T-helper 17 cell (primary cell): ENCODE measurements at places on chromosomes 16 and 17. TPM values are rescaled to one million over a fixed set of nuclear protein-coding genes. Genes with fewer than 3 reads are reported as not detected.

- no peak for DNase-seq
Observed at GRCh38 chr16:1182950-1183907, 30.3 kb downstream of the CACNA1H start.

DNA sequence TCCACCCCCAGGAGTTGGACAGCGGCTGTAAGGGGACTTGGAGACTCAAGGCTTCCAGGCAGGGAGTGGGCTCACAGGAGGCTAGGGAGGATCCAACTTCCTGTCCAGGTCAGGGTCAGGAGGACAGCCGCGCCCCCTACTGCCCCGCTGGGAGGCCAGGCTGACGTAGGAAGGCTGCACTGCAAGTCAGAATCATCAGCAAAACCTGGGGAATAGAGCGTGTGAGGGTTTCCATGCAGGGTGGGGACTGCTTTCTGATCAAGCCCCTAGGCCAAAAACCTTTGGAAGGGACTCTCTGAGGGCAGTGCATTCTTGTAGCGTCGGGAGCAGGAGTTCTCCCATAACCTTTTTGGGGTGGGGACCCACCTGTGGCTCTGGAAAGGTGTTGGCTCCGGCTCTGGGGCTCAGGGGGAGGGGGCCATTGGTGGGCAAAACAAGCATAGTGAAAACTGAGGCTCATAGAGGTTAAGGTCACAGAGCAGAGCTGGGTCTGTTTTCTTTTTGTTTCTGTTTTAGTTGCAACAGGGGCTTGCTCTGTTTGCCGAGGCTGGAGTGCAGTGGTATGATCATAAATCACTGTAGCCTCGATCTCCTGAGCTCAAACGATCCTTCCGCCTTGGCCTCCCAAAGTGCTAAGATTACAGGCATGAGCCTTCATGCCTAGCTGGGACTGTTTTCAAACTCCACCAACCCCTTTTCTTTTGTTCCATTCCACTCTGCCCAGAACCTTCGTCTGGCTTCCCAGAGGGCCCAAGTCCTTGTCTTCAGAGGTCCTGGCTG, 22.1 kb downstream of the RAI1 start:
- DNase-seq: no peak

GRCh38 chr16:86300746-86301481, 209.4 kb upstream of the FOXF1 start:
- no peak for DNase-seq

DNA sequence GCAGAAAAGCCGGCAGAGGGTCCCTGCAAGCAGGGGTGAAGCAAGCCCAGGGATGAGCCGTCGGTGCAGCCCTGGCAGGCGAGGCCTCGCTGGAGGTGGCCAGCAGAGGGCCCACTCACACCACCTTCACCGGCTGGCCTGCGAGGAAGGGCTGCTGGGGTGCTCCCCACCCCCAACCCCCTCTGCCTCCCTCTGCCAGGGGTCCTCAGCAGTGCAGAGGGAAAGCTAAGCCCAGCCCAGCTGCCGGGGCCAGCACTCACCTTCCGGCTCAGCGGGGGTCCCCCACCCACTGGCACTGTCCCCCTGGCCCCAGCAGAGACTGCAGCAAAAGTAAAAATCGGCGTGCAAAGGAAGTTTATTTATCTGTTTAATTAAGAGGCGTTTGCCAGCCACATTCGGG, 113.4 kb downstream of the ENGASE start:
- no peak for DNase-seq

DNA sequence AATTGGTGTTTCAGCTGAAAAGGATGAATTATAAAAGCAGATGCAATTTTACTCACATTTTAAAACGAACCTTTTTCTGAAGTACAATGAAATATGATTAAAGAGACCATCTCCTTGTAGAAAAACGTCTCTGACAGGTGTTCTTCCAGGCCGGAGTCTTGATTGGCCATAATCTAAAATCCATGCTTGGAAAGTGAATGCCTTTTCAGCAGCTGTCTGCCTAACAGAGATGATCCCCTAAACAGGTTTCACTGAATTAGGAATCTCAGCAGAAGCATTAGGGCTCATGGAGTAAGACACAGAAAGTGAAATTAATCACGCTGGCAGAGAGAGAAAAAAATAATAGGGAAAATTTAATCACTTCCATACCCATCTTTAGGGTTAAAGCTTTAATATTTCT, 39.3 kb upstream of the IRX5 start:
- DNase-seq: no peak

DNA sequence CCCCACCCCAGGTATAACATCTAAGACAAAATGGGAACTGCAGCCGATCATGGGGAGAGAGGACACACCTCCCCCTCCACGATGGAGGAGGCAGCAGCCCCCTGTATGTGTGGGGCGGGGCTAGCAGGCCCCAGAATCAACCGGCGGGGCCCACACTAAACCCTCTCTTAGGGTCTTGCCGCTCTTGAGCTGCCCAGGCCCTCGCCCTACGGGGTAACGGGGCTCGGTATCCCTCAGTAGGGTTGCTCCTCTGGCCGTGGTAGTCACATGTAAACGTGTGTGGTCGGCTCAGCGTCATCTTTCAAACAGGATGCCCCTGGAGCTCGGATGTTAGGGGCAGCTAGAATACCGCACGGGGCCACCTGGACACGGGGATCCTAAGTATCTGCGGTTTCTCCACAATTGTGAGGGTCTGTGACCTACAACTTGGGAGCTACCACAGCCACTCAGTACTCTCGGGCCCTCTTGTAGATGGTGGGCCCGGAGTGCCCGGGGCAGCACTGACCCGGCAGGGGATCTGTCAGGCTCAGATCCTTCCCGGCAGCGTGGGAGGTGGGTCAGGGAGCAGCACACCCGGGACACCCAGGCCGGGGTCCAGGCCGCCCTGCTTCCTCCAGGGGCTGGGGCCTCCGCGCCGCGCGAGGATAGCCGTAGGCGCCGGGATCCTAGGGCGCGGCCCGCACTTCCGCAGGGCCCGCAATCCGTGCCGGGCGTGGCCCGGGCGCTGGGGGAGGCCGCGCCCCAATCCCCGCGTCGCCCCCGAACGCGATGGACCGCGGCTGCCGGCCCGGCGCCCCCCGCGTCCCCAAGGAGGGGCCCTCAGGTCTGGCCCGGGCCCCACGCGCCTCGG, 781 bp downstream of the ARHGDIA start:
- DNase-seq: no peak

DNA sequence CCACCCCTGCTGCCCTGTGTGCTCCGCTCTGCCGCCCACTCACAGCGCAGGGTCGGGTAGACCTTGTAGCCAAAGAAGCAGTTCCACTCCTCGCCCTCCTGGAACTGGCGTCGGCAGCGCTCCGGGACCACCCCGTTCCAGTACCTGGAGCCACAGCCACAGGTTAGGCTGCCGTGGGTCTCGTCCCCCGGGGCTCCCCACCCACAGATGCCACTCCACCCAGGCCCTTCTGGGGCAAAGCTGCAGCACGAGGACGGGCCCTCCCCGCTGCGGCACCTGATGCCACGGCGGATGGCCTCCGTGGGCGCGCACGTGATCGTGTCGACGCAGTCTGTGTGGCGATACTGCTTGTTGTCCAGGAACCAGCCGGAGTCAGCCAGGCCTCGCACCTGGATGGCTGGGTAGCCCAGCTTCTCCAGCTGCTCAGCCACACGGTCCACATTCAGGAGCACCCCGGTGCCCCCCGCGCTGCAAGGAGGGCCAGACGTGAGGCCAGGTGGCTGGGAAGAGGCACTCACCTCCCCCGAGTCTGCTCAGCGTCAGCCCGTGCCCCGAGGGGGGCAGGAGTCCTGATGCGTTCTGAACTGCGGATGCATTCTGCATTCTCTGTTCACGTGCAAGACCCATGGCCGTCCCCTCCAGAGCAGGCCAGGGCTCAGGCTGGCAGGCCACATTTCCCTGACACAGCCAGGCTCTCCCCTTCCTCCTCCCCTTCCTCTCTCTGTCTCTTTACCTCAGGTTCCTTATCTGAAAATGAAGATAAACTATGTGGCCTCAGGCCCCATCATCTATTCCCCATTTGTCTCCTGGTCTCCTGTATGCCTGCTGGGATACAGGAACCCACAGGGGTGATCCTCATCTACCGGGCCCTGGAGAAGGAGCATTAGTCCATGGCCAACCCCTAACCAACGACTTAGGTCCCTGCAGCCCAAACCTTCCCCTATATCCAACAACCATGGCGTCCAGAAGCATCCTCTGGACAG, 4.1 kb downstream of the NOTUM start:
- DNase-seq: no peak

DNA sequence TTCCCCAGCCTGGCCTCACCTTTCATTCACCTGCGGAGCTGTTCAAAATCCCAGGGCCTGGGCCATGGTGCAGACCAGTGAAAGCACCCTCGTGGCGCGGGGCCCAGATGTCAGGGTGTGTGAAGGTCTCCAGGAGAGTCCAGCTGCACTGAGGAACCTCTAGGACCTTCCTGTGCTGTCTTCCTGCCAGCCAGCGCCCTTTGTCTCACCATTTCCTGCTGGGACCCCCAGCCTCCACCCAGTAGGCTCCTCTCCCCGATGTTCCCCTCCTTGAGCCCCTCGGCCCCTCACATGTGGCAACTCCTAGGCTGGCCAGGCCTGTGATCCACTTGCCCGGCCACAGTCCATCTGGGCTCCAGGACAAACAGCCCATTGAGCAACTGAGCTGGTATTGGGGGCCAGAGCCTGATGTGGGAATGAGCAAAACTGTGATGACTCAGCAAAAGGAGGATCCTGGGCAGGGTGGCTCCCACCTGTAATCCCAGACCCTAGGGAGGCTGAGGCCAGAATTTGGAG, 677 bp downstream of the SULT1A2 start:
- no peak for DNase-seq

Gene ATF7IP2
- total RNA-seq: 86.7 TPM

DNA sequence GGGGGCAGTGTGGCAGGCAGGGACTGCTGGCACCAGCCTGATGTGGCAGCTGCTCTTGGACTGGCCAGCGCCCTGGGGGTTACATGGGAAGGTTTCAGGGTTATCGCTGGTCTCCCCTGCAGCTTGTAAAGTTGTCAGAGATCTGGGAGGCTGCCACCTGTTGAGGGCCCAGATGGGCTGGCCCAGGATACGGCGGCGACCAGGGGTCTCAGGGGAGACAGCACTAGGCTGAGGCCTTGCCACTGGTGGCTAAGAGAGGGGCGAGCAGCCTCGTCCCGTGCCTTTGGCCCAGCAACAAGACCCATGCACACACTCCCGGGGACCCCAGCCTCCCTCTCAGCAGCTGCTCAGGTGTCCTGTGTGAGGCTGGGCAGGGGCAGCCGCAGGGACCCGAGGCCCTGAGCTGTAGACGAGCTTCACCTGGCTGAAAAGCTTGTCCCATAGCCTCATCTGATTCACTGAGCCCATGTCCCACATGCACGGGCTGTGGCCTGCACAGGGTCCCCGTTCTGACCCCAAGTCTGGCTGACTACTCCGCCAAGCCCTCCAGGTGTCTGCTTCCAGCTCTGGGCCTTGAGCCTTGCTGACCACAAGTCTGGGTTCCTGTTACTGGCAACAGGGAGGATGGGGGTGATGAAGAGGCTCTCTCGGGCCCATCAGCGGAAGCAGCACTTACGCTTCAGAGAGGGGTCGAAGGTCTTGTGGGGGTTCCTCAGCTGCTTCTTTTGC, 6.2 kb downstream of the DUS1L start:
- DNase-seq: no peak

Gene PER1
- total RNA-seq: 2,038 TPM

Gene TMEM114
- total RNA-seq: not detected

DNA sequence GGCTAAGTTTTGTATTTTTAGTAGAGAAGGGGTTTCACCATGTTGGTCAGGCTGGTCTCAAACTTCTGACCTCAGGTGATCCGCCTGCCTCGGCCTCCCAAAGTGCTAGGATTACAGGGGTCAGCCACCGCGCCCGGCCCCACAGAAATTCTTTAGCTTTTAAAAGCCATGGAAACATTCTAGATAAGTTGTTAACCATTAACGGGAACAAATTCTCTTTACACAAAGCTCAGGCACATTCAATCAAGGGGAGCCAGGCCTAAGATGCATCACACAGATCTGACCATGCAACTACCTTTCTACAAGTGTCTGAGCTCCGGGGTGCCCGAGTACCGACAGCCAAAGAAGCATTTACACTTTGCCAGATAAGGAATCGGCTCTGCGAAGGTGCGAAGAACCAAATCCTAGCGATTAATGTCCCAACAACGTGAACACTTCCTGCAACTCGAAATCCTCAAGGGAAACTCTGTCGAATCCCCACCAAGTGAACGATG, 1.0 kb downstream of the EMC8 start:
- DNase-seq: no peak
